ENCODE measurements at places on chromosomes 11 and 22.

DNA sequence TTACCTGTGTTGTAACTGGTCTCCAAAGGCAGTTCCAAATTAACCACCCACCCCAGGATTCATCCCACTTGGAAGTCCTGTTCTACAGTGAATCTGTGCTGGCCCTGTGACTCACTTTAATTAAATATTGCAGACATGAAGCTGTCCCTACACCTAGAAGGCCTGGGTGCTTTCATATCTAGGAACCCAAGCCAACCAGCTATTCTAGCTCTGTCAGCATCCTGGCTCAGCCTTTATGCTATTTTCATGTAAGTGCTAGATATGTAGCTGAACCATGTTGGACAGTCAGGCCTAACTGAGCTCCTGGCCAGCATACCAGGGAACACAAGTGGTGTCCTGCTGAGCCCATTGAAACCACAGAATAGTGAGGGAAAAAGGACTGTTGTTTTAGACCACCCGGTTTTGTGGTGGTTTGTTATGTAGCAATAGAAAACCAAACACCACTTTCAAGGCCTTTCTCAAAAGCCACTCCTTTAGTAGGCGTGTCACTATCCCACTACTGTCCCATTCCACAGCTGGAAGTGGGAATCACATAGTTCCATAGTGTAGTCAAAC, 30.3 kb downstream of the CNTF start:
- DNase-seq, result no peak

- no peak for DNase-seq
These were observed 33.1 kb downstream of the EIF3F start for GRCh38 chr11:8020244-8020597.

DNA sequence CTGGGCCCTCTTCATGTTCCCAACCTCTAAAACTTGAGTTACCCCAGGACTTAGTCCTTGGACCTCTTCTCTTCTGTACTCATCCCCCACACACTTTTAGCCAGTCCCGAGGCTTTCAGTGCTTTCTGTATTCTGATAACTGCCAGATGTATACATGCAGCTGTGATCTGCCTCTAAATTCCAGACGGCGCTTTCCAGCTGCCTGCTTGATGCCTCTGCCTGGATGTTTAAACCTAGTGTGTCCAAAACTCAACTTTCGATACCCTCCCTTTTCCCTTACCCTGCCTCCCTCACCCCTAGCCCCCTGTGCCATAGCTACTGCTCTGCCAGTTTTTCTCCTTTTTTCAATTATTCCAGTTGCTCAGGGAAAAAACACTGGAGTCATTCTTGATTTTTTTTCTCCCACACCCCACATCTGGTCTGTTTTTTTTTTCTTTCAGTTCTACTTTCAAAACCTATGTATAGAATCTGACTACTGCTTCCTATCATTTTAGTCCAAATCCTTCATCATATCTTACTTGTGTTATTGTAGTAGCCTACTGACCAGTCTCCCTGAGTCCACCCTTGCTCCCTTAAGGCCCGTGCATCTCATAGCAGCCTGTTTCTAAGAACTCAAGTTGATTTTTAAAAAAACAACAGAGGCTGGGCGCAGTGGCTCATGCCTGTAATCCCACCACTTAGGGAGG, 32.9 kb upstream of the TECTA start:
- DNase-seq, result no peak

DNA sequence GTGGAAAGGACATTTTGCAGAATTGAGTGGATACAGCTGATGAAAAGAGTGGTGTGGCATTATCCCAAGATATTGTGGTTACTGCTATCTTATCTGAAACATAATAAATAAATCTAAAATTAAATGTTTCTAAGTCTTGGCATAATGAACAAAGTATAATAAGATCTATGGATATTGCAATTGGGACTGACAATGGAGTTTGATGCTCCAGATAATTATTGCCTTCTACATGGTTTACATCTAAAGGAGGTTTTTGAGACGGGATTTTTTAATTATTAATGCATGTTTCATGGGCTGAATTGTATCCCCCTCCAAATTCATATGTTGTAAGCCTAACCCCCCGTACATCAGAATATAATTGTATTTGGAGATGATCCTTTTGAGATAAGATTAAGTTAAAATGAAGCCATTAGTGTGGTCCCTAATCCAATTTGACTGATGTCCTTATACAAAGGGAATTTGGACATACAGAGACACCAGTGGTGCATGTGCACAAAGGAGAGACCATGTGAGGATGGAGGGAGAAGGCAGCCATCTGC, 198.5 kb downstream of the MSANTD4 start:
- no peak for DNase-seq

DNA sequence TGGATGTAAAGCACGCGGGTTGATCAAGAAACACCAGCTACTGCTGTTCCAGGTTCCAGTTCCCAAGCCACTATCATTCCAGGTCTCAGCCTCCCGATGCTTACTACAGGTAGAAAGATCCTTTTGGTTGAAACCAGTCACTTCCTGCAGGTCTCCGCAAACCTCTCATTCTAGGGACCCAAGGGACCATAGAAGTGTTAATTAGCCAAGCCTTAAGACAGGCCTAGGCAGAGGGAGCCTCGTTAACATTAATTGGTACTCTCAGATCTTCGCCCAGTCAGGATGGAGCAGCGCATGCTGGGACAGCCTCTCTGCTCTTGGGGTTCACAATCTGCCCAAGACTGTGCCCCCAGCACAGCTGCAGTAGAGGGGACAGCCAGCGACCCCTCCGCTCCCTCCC, 11.2 kb upstream of the OAF start:
- DNase-seq, result no peak

DNA sequence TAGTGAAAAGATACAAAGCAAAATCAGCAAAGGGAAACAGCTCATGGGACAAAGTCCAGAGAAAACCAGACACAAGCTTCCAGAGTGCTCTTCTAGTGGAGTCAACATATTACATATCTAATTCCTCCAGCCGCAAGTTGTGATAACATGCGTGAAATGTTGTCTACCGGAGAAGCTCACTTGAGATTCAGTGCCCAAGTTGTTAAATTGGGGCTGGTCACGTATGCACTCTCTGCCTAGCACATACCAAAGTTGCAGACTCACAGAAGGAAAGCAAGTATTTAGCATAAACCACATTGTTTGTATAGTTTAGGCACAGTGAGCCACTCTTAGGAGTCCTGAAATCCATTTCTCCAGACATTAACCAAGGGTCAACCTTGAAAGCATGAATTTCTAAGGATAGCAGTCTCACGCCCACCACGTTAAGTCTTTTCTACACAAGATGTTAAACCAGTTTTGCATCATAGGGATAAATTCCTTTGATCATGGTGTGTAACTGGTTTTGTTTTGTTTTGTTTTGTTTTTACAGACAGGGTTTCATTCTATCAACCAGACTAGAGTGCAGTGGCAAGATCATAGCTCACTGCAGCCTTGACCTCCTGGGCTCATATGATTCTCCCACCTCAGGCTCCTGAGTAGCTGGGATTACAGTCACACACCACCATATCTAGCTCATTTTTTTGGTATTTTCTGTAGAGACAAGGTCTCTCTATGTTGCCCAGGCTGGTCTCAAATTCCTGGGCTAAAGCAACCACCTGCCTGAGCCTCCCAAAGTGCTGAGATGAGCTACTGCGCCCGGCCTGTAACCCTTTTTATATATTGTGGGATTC, 39.5 kb upstream of the EP300 start:
- DNase-seq, result no peak

Data from esophagus squamous epithelium (tissue), 5 donors.